ENCODE measurements at places on chromosomes 1 and 21.

DNA sequence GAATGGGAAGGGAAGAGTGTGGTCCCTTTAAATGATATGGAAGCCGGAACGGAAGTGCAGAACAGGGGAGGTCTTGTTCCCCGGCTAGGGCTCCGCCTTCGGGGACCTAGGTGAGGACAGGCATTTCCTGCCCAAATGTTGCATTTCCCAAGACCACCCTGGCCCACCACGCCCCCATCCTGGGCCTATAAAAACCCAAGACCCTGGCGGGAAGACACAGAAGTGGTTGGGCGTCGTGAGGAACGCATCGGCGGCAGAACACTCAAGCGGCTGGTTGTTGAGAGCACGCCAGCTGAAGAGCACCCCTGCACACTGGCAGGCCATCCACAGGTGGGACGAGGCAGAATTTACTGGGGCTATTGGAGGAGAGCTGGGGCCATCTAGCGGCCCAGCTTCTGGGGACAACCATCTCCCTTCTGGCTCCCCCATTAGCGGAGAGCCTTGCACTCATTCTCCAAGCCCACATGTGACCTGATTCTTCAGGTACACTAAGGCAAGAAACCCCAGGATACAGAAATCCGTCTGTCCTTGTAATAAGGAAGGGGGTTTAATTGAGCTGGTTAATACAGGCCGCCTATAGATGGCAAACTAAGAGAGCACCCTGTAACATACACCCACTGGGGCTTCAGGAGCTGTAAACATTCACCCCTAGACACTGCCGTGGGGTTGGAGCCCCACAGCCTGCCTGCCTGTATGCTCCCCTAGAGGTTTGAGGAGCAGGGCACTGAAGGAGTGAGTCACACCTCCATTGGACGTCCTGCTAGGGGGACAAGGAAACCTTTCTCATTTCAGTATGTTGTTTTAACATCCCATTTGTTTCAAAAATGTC, 1327.9 kb downstream of the BRINP3 start:
- DNase-seq, result no peak

GRCh38 chr1:212228591-212229119, 56.6 kb upstream of the PPP2R5A start:
- DNase-seq, result no peak

DNA sequence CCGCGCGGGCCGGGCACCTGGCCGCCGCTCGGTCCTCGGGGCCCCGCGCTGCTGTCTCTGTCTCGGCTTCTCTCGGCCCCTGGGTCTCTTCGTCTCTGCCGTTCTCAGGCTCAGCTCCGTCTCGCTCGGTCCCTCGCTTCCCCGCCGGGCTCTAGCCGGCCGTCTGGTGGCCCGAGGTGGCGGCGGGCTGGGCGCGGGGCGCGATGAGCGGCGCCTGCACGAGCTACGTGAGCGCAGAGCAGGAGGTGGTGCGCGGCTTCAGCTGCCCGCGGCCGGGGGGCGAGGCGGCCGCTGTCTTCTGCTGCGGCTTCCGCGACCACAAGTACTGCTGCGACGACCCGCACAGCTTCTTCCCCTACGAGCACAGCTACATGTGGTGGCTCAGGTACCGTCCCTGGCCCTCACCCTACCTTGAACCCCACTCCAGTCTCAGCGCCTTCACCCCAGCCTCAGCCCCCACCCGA, 355 bp downstream of the SHISAL2A start:
- no peak for DNase-seq

DNA sequence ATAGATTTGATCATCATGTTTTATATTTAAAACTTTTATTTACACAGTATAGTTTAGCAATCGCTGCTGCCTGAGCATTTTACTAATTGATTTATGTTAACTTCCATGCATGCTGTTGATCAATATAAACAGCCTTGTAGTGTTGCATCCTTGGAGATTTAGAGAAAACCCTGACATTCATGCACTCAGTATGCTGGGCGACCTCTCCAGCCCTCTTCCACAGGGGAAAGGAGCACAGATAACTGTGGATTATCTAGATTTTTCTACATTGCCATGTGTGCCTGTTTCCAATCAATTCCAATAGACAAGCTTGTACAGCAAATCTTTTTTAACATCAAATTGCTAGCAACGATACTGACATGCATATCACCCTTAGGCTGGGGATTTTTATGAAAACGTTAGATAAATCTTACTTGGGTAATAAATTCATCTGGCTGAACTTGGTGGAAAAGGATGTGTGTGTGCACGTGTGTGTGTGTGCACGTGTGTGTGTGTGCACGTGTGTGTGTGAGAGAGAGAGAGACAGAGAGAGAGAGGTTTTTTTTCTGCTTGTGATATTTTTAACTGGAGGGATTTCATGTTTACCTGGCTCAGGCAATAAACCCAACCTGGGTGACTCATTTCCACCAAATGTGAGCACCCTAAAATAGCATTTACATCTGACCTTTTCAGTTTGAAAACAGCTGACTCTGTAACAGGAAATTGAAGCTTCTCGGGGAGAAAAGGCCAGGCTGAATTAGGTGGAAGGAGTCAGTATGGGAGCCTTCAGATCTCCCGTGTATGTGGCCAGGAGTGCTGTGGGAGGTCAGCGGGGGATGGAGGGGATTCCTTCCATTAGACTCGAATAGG, 339.8 kb downstream of the PRDM2 start:
- DNase-seq, result no peak

- DNase-seq, result no peak
Measured at GRCh38 chr1:74504933-74505512, 7.4 kb downstream of the LRRC53 start.

DNA sequence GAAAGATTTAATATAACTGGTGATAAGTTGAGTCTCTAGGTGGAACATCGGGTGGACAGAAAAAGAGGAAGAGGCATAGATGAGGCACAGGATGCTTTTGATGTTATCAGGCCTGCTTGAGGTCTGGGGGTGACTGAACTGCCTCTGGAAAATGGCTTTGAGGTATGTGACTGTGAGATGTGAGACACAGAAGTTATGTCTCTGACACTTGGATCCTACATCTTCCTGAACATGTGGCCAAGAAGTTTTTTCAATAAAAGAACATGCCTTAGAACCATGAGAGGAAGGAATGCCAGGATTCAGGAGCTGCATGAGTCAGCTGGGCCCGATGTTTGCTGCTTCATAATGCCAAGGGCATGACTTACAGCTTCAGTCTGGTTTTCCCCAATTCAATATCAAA, 11.5 kb upstream of the AIM2 start:
- peak; percentile 91 for DNase-seq

- DNase-seq, result no peak
Measured at GRCh38 chr21:44088401-44088780, 18.8 kb upstream of the PWP2 start.

- no peak for DNase-seq
Measured at GRCh38 chr1:172442404-172442803, 1.5 kb downstream of the PIGC start.

- no peak for DNase-seq
Measured at GRCh38 chr1:12515234-12515633, 102.8 kb downstream of the DHRS3 start.

DNA sequence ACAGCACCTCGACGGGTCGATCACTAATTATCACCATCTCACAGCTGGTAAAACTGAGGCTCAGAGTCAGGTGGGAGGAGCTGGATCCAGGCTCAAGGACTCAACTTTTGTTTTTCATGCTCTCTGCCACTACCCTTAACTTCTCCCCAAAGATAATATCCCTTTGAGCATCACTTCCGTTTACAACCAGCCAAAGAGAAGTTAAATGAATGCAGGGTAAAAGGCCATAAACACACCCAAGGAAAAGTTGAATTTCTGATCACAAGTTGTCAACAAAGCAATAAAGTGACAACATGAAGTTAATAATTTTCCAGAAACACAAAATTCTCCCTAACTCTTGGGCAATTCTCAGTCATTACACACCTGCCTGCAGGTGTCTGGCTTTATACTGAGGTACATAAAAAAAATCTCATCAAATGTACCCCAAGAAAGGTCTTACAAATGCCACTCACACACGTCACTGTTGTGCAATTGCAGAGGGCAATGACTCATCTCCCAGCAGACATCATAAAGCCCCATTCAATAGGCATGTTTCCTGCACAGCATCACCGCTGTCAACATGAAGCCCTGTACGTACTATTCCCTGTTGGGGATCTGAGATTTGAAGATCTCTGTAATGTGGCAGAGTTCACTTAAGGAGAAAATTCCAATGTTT, 3.4 kb downstream of the OR2T11 start:
- DNase-seq, result no peak

GRCh38 chr1:164561007-164561406, 2.0 kb downstream of the PBX1 start:
- no peak for DNase-seq

- no peak for DNase-seq
Measured at GRCh38 chr1:94901841-94902240, 25.1 kb downstream of the CNN3 start.

- peak; percentile 8 for DNase-seq
Measured at GRCh38 chr1:169240449-169241232, 127.0 kb downstream of the NME7 start.

GRCh38 chr1:53511933-53512806, 53.0 kb downstream of the DMRTB1 start:
- DNase-seq, result peak; percentile 96

GRCh38 chr1:114330451-114330983, 176.8 kb upstream of the SYT6 start:
- no peak for DNase-seq

- DNase-seq, result no peak
Measured at GRCh38 chr1:32106663-32107275, 1.1 kb upstream of the KPNA6 start.

DNA sequence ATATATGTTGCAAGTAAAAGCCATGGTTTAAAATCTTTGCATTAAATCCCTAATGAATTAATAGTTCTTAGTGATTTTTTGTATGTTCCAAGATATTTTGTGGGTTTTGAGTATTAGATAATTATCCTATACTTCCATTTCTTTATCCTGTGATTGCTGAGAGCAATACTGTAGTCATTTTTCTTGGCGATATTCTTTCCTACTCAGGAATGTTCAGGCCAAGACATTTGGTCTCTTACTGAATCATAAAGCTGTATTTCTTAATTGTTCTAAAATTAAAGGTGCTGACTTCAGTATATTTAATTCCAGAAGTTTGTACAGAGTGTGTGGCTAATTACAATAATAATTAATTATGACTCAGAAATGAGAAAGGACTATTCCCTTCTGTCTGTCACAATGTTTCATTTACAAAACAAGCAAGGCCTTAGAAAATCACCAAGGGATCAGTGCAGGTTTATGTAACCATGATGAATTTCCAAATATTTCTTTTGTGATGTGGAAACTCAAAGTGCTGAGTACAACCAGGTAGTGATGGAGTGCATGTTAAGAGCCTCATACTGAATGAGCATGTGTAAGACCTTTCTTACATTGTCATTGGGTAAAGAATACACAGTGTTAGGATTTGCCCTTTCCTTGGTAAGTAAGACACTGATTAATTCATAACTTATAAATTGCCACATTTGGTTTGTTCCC, 161.2 kb downstream of the HMCN1 start:
- DNase-seq, result no peak

GRCh38 chr1:15146971-15147376, 6.6 kb upstream of the TMEM51 start:
- DNase-seq, result no peak

DNA sequence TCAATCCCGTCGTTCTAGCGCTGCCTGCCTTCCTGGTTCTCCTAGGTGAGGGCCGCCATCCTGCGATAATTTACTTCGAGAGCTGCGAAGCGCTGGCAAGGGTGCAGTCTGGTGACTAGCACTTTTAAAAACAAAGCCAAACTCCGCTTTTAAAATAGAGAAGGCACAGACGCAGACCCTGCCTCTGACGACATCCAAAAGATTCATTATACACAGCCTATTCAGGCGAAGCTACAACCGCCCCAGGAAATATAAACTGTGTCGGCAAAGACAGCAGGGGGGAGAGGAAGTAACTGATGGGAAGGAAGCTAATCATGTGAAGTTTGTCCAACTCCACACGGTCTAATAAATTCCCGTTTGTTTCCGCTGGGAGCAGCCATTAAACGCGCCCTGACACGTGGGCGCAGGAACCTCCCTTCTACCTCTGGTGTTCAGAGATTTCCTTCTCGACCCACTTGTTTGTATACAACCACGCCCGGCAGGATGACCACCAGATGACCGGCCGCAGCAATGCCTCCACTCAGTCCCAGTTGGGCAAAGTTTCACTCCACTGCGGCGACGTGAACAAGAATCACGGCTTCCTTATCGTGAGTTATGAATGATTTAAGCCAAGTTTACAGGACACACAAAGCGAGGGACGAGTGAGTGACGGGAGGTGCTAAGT, 1.3 kb downstream of the GNG12 start:
- DNase-seq, result peak; percentile 76

DNA sequence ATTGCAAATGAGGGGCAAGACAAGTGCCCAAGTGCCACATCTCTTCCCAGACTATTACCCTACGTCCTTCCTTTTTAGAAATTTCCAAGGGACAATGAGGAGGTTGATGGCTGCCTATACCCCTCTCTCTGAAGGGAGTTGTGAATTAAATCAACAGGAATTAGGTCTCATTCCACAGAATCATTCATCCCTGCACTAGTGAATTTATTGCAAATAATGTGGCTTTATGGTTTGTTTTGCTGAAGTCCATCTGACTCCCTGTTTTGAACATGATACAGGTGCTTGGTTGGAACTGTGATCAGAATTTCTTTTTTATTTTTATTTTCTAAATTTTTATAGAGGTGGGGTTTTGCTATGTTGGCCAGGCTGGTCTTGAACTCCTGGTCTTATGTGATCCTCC, 34.3 kb upstream of the THEM4 start:
- DNase-seq, result no peak

DNA sequence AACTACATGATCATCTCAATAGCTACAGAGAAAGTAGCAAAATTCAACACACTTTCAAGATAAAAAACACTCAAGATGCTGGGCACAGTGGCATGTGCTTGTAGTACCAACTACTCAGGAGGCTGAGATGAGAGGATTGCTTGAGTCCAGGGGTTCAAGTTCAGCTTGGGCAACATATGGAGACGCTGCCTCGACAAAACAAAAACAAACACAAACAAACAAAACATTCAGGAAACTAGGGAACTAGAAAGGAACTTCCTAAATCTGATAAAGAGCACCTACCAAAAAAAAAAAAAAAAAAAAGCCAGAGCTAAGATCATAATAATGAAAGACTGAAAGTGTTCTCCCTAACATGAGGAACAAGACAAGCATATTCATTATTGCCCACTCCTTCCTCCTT, 22.8 kb upstream of the RNF186 start:
- DNase-seq, result no peak

DNA sequence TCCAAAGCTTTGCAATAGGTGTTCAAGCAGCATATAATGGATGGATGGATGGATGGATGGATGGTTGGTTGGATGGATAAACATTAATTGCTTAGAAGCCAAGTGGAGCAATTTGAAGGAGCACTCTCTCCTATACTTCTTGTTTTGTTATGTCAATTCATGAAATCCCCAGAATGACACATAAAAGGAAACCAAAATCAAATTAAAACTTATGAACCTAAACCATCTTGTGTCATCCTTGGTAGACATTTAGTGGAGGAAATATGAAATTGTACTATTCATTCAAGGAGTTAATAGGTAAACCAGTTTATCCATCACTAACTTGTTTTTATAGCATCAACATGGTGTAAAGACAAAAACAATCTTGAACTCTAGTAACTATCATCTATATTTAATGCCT, 122.5 kb downstream of the NR5A2 start:
- no peak for DNase-seq

Data from fibroblast of skin of back (primary cell).